ENCODE measurements at places on chromosomes 2 and 18.

GRCh38 chr2:43238176-43238575, 11.8 kb upstream of the ZFP36L2 start:
- no peak for DNase-seq

GRCh38 chr2:43212216-43212835, 14.1 kb downstream of the ZFP36L2 start:
- no peak for DNase-seq

DNA sequence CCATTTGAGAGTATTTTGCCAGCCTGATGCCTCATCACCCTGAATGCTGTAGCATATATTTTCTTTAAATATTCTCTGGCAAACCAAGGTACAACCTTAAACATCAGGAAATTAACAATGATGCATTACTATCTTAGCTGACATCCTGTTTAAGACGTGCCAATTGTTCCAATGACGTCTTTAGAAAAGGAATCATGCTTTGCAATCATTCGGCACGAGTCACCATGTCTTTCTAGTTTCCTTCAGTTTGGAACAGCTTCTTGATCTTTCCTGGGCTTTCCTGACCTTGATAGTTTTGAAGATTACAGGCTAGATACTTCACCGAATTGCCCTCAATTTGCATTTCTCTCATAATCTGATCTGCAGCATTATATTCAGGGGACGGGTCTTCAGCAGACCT, 88.2 kb upstream of the GLI2 start:
- peak; percentile 25 for DNase-seq

GRCh38 chr2:141899740-141900139, 231.1 kb downstream of the LRP1B start:
- DNase-seq, result no peak

- no peak for DNase-seq
These were observed 39.1 kb downstream of the FAM98A start for GRCh38 chr2:33560017-33560416.

- DNase-seq, result no peak
These were observed 492.8 kb upstream of the FSIP2 start for GRCh38 chr2:185245806-185246205.

DNA sequence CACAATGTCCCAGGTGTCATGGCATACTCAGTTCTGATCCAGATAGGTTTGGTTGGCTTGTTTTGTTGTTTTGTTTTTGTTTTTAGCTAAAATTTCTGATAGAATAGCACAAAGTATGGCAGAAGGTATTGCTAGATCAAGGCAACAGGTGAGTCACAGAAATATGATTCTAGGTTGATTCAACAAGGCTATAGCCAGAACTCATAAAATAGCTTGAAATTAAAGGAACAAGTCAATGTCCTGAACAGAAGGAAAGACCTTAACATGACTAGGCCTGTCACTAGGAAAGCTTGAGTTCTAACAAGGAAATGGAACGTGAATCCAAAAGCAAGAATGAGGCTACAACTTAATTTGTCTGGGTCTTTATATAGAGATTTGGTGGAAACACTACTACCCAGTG, 157.1 kb downstream of the GALNT3 start:
- DNase-seq, result no peak

- DNase-seq, result no peak
These were observed 12.4 kb downstream of the MFF start for GRCh38 chr2:227337442-227337841.

- no peak for DNase-seq
These were observed 264.5 kb downstream of the ATAD2B start for GRCh38 chr2:23662466-23662865.

DNA sequence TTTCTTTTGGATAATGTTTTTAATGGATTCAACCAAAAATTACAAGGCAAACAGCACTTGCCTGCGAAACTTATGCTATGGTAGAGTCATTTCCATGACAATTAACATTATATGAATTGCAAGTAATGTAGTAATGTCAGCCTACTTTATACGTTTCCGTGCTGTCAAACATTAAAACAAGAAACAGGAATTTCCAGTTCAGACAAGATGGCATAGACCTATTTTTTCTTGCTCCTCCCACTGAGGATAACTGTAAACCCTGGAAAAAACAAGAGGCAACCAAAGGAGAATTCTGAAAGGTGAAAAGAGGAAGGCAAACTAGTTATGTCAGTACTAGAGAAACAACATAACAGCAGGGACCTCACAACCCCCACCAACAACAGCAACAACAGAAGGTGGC, 170.7 kb downstream of the DIS3L2 start:
- DNase-seq, result no peak

- no peak for DNase-seq
These were observed 35.0 kb upstream of the DOK6 start for GRCh38 chr18:69365658-69366057.

DNA sequence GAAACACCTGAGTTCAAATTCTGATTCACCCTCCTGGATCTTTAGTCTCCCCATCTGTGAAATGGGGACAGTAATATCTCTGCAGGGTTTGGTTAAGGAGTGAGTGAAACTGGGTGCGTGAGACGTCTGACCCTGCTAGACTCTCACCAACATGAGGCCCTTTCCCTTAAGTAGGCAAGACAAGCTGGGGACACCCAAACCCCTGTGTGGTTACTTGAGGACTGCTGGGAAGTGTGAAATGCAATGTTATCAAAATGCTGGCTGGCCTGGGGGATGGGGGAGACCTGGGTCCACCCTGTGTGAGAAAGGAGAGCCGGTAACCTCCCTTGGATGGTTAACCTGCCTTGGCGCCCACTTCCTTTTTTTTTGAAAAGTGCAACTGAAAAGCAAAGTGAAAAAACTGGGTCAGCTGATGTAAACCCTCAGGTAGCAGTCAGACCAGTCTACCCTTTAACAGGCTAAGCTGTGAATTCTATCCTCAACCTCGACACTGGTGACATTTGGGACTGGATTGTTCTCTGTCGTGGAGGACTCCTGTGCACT, 82.3 kb downstream of the INPP5D start:
- DNase-seq, result no peak

GRCh38 chr2:165757906-165758675, 36.0 kb downstream of the GALNT3 start:
- no peak for DNase-seq

GRCh38 chr2:155203178-155203577, 504.7 kb downstream of the KCNJ3 start:
- no peak for DNase-seq

GRCh38 chr2:29060441-29060840, 13.9 kb downstream of the PCARE start:
- no peak for DNase-seq

- peak; percentile 95 for DNase-seq
These were observed 57.9 kb upstream of the KCNE4 start for GRCh38 chr2:222993920-222994650.

GRCh38 chr18:24875286-24875685, 414.8 kb downstream of the HRH4 start:
- DNase-seq, result peak; percentile 47

GRCh38 chr2:43227830-43228281, 1.4 kb upstream of the ZFP36L2 start:
- no peak for DNase-seq

DNA sequence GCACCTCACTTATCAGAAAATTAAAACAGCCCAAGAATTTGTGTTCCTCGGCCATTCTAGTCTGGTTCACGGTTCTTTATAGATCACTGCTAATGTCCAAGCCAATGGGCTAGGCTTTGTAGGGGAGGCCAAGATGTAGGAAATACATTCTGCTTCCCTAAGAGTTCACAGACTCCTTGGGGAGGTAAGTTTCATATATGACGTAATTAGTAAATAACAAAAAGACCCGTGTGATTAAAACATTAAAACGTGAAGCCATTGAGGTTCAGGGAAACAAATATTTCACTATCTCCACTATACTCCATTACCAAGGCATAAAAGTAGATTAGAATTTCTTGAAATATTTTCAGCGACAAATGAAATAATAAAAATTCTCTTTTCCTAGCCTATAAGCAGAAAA, 272.5 kb upstream of the KLHL29 start:
- no peak for DNase-seq

DNA sequence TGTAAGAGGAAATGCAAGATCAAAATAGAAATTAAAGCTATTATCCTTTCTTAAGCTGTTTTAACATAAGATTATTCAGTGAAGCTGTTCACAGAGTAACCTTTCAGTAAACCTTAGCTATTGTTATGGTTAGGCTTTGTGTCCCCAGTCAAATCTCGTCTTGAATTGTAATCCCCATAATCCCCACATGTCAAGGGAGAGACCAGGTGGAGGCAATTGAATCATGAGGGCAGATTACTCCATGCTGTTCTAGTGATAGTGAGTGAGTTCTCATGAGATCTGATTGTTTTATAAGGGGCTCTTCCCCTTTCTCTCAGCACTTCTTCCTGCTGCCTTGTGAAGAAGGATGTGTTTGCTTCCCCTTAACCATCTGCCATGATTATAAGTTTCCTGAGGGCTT, 424.4 kb downstream of the DSEL start:
- no peak for DNase-seq

GRCh38 chr2:30280596-30281434, 49.5 kb downstream of the LBH start:
- DNase-seq, result no peak

DNA sequence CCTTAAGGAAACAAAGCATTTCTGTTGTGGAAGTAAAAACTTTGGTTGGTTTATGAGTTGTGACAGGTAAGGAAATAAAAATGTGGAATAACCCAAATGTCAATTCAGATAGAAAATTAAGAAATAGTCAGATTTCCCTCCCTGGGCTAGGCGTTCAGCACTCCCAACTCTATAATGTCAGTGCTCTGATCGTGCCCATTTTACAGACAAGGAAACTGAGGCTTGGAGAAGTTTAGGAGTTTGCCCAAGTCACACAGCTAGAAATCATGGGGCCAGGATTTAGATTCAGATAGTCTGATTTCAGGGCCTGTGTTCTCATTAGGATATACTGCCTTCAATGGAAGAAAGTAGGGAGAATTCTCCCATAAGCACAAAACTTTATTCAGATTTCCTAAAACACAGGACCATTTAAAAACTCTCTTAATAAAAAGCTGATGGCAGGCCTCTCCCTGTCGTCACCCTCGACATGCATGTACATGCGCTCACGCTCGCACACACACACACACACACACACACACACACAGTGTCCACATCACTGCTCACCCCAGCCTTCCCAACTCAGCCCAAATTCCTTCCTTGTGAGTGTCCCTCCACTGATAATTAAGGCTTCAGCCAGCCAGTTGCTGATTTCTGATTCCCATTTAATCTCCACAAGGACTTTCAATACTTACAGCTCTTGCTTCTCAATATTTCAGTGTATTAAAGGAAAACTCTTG, 49.1 kb upstream of the SLC14A2 start:
- DNase-seq, result peak; percentile 91

DNA sequence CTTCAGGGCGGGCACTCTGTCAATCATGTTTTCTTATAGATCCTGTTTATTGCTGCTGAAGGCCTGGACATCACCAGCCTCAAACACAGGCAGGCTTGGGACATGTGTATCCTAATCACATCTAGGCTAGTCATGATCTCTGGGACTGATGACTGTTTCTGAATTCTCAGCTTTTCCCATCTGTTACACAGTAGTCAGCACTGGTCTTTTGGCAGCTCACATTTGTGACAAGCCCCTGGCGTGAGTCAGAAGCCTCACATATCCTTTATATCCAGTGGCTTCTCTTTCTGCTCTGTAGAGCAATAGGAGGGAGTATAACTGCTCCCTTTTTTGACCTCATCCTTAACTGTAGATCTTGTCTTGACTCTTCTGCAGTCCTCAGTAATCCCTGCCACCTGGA, 4.5 kb downstream of the SEMA4F start:
- peak; percentile 69 for DNase-seq

DNA sequence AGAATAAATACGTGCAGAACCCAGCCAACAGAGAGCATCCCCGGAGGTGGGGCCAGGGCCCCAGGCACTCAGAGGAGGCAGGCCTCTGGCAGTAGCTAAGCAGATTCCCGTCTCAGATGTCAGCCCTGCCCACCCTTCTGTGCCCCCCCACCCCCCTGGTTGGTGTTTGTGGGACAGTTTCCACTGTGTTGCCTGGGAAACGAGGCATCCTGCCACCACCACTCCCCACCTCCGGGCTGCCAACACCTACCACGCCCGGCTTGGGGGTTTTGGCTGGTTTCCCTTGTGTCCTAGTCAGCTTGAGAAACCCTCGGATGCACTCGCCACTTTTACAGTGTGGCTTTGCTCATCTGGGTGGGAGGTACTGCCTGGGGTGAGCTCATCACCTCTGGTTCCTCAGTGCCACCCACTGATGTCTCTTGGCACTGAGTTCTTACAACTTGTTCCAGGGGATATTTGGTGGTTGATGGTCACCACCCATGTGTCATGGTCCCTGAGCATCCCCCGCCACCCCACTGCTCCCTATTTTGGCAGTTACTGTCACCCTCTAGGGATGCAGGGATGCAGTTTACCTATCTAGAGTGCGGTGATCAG, 72.4 kb upstream of the YWHAQ start:
- DNase-seq, result peak; percentile 100

DNA sequence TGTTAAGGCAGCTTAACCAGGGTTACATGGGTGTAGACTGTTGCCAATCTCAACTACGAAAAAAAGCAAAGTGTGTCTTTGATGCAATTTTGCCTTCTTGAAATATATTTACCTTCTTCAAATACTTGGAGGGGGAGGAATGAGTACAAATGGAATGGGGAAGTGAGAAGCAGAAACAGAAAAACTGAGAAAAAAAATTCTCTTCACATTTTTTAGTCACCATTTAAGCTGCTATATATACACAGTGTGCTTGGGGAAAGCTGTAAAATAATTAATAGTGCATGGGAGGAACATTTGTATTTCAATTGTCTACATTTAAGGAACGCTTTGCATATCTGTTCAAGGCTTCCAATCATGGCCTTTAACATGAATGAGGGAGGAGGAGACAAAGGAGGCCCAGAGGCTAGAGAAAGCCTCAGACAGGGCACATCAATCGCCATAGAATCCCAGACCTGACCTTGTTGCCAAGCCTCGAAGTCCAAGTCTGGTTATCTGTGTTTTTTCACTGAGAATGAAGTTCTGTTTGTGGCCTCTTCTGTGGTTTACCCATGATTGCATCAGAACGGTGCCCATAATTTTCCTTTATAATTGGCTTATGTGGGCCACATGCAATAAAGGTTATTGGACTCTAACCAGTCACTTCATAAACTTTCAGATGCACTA, 158.6 kb downstream of the PIK3C3 start:
- DNase-seq, result peak; percentile 65

DNA sequence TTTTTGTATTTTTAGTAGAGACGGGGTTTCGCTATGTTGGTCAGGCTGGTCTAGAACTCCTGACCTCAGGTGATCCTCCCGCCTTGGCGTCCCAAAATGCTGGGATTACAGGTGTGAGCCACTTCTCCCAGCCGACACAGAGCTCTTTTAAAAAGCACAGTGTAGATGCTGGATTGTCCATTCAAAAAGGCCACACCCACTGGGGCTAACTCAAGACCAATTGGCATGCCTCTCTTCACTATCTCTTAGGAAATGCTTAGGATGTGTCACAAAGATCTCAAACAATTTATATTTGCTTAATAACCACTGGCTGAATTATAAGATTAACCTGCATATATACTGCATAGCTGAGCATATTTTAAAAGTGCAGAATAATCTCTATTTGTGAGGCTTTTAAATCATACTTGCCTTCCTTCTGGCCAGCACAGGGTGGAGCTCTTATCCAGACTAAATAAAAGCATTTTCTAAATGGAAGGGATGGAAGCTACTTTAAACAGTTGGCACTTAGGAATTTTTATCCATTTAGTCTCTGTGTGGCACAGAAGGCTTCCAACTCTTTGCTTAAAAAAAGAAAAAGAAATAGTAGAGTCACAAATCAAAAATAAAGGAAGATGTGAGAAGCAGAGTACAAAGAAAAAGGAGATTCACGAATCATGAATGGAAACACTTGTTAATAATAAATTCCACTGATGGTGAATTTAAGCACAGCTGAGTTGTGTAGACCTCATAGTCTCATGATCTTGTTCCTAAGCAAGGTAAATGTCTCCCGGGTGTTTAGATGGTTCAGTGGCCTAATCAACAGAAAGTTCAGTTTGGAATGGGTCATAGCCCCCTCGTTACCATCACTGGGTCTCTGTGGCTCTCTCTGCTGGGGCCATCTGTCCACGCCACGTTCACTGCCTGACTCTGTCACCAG, 22.4 kb downstream of the CRYGD start:
- DNase-seq, result peak; percentile 39

Data from RPMI7951 (cell line).